ENCODE measurements at places on chromosomes 11 and 22.

DNA sequence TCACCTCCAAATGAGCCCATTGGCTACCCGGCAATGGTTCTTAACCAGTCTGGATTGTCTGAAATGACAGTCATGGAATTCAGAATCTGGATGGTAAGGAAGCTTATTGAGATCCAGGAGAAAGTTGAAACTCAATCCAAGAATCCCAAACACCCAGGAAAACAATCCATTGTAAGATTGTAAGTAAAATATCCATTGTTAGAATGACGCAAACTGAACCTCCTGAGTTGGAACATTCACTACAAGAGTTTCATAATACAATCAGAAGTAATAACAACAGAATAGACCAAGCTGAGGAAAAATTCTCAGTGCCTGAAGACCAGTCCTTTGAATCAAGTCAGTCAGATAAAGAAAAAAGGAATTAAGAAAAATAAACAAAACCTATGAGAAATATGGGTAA is 22.1 kb downstream of the OR8G5 start:
- no peak for DNase-seq

- DNase-seq = no peak
Measured at GRCh38 chr11:12817681-12818332, 143.6 kb downstream of the TEAD1 start.

DNA sequence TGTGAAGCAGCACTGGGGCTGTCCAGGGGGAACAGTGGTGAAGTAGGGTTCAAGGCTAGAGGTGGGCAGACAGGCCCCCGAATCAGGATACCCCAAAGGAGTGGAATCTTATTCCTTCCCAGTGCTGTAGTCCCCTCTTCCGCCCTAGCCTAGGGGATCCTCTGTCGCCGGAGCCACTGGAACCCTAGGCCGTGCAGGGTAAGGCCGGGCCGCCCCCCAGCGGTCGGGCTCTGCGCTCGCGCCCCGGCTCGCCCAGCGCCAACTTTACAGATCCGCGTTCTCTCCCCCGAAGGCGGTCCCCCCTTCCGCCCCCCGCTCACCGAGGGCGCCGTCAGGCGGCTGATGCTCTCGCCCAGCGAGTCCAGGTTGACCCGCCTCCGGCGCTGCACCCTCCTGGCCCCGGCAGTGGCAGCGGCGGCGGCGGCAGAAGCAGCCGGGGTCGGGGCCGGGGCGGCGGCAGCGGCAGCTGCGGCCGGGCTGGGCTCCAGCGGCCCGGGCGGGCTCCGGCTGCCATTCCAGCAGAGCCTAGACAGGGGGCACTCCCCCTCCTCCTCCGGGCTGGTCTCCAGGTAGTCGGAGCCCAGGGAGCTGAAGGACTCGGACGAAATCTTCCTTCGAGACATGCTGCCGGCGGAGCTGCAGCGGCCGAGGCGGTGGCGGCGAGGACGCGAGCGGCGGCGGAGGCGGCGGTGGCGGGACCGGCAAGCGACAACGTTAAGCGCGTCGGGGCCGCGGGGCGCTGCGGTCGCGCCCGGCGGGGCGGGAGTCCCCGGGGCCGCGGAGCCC is 650 bp downstream of the GUCY1A2 start:
- no peak for DNase-seq

DNA sequence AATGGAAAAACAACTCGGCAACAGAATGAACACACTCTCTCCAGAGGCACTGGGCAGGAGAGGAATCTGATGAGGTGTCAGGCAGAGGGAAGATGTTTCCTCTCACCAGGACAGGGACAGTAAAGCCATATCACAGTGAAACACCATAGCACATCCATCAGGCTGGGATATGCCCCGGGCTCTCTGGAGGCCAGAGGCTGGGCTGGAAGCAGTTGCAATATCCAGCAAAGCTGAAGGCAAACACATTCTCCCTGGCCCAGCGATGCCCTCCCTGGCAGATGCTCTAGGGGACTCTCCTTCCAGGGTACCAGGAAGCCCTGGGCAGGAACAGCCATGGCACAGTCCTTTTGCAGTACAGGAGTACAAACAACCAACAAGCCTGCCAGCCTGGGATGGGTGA is 11.1 kb downstream of the RSPH14 start:
- no peak for DNase-seq

DNA sequence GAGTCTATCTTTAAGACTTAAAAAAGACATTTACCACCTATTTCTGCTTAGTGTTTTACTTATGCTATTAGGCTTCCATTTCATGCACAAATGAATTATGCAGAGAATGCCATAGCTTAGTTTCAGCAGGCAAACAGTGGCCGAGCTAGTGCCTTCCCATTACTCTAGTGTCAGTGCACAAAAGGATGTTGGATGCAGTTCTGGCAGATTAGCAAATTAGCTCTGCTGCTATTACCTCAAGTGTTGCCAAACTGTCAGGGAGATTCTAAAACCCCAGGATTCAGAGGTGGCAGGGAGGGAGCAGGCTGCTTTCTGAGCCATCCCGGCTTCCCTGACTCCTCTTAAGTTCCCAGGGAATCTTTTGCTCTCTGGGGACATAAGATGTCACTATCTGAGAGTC is 209.4 kb upstream of the NCAM1 start:
- DNase-seq = no peak

DNA sequence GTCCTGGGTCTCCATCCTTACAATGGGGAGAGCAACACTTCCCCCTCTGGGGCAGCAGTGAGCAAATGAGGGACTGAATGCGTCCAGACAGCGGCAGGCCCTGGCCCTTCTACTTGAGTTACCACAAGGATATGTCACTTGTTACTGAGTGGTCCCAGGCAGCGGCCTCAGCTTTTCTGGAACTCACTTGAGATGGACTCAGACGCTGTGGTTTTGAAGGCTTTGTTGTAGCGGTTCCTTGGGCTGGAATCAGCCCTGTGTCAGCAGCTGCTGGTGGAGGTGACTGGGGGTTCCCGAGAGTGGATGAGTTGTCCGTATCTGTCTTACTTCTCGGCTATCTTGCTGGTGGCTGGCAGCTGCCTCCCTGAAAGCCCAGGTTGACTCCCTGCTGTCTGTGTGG is 77.0 kb downstream of the MICAL2 start:
- DNase-seq = no peak

GRCh38 chr22:20607157-20607907 is 99.9 kb downstream of the MED15 start:
- DNase-seq = no peak

Data from stimulated activated CD8-positive, alpha-beta memory T cell treated with anti-CD3 and anti-CD28 coated beads, Interleukin-4, amount 100 ng/mL, for 1 hour (primary cell).